ENCODE measurements at places on chromosomes 16 and 17.
A peak's percentile ranks its signal among the peaks of the same experiment; 100 is the strongest.

GRCh38 chr17:39923836-39924690 is 3.3 kb downstream of the ORMDL3 start:
- DNase-seq, result no peak

GRCh38 chr16:21277927-21278706 is at the start of gene CRYM:
CRYM (minus strand) TSS chr16:21278290; CDS start chr16:21278251, 39 bp downstream.
- DNase-seq, result peak; percentile 49

DNA sequence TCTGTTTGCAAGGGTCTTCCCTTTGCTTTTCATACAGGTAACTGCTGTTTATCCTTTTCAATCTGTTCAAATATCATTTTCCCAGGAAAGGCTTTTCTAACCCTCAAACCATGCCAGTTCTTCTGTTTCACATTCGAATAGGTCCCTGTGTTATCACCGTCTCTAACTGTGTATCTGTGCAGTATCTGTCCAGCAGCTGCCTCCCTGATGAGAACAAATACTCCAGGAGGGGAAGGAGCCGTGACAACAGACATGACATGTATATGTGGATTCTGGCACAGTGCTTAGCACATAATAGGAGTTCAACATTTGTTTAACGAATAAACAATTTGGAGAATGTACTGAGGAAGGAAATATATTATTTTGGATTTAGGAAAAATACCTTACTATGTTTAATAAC is 95.7 kb downstream of the STX8 start:
- no peak for DNase-seq

- DNase-seq, result no peak
Observed at GRCh38 chr17:33015716-33016346, 24.2 kb downstream of the SPACA3 start.

GRCh38 chr17:39485555-39485954 is 24.3 kb downstream of the CDK12 start:
- DNase-seq, result no peak

DNA sequence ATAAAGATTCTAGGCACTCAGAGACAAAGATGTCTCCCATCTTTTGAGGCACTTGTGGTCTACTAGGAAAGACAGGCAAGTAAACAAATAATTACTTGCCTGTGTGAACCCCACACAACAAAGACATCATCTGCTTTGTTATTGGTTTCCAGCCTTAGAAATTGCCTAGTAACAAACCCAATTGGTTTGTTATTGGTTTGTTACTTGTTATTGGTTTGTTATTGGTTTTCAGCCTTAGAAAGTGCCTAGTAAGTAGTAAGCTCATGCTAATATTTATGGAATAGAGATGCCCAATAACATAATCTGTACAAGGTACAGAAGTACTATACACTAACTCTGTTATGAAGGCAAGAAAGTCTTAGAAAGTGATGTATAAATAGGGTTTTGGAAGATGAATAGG is 67.1 kb downstream of the ASIC2 start:
- no peak for DNase-seq

- no peak for DNase-seq
Observed at GRCh38 chr17:78132767-78133178, 2.2 kb downstream of the TMC8 start.
